ENCODE measurements at places on chromosomes 12 and 14.
A peak's percentile ranks its signal among the peaks of the same experiment; 100 is the strongest.

DNA sequence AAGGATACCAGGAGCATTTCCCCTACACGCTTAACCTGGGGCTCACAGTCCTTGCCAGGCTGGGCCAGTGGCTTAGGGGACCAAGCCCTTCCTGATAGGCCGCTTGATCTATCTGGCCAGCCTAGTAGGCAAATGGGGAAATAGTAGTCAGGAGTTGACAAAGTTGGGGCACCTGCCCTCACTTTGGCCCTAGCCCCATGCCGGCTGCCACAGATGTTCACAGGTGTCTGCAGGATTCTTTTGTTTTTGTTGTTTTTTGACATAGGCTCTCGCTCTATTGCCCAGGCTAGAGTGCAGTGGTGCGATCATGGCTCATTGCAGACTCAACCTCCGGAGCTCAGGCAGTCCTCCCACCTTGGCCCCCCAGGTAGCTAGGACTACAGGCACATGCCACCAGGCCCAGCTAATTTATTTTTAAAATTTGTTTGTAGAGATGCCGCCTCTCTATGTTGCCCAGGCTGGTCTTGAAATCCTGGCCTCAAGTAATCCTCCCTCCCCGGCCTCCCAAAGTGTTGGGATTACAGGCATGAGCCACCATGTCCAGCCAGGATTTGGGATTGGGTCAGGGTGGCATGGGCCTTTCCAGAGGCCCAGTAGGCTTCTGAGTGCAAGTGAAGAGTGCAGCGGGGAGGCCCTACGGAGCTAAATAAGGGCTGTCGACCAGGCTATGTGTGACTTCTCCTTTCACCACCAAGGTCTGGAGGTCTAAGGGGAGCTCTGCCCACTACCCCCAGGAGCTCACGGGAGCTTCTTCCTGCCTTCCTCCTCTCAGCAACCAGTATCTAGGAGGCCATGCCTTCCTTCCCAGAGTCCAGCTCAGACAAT, 15.5 kb upstream of the HDAC7 start:
- peak; percentile 26 for DNase-seq

DNA sequence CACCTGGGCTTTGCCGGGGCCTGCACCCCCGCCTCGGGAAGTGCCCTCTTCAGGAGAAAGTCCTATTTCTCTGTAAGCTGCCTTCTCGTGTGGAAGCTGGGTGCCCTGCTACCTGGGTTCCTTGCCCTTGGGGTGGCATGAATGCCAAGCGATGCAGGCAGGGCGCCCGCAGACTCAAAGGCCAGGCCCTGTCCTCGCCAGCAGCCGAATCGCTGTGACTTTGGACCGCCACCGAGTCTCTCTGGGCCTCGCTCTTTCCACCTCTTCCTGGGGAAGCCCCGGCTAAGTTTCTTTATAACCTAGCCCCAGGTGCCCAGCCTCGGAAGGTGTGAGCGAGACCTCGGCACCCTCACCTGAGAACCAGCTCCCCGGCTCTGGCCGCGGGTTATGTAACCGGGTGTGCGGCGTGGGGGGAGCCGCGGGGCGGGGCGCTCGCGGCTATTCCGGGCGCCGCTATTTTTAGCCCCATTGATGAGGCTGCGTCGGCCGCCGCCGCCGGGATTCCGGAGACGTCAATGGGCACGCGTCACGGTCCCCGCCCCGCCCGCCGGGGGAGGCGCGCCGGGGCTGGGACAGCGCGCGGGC, 14.6 kb upstream of the NR4A1 start:
- peak; percentile 78 for DNase-seq

DNA sequence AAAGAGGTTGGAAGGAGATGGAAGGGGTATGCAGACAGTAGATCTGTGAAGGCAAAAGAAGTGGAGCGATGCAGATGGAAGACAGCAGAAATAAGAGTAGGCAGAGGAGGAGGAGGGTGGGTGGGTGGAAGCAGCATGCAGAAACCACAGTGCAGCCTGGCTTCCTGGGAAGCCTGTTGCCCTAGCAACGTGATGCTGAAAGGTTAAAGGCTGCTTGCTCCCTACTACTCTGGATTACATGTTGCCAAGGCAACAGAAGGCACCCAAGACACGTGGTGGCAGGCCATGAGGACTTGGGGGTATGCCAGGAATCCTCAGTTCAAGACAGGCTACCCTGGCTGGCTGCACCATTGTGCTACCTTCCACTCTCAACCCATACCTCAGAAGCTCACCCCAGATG, 129.6 kb downstream of the GRIN2B start:
- DNase-seq, result no peak

DNA sequence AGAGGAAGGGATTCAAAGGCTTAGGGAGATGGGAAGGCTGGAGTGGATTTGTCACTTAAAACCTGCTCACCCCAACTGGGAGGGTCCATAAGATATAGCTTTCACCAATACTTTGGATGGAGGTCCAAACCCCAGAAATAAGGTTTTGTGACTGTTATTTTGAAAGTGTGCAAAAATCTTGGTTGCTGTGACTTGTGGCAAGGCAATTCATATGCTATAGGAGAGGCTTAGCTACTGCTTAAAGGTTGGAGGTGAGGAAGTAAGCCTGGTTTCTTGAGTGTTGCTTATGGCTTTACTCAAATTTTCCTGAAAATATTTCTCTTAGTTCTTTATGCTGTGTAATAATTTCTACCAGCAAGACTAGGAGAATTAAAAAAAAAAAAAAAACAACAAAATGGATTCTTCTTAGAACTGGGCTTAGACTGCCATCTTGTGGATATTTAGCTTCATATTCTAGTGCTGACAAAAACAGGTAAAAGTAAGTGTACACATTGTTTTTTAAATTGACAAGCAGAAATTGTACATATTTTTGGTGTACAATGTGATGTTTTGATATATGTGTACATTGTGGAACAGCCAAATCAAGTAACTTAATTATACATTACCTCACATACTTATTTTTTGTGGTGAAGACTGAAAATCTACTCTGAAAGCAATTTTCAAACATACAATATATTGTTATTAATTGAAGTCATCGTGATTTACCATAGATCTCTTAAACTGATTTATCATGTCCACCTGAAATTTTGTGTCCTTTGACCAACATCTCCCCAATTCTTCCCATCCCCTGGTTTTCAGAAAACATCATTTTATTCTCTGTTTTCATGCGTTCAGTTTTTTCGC, 23.0 kb downstream of the PDE6H start:
- DNase-seq, result no peak

- DNase-seq, result no peak
Observed at GRCh38 chr12:14396071-14396470, 30.6 kb downstream of the ATF7IP start.

- DNase-seq, result no peak
Observed at GRCh38 chr14:29465095-29465494, 462.6 kb downstream of the PRKD1 start.

DNA sequence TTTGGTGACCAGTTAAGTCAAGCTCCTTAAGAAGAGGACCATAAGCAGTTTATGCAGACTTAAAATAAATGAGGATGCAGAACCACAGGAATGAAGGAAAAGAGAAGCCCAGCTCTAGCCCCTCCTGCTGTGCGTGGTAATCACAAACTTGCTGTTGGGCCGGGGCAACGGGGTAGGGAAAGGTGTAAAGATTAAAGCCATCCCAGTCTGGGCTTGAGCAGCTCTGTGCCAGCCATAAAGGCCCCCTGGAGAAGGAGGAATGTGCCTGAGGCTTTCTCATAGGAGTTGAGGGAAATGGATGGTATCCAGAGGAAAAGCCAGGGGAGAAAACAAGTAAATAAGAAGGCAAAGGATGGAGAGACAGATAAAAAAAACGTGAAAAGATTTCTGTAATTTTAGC, 25.1 kb downstream of the TEP1 start:
- no peak for DNase-seq

DNA sequence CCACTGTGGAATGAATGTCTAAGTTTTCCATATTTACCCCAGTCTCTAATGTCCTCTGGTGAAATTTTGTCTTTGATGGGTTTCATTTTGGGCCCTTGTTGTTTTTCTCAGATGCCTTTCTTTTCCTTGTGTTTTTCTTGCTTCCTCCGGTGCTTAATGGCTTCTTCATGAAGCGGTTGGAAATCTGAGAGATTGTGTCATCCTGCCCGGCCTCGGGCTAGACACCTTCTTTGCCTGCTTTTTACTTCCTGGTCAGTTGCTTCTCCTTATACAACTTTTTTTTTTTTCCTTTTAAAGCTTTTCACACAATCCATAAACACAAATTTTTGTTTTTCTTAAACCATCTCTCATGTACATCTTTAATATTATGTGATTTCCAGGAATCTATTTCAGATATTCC, 7.1 kb downstream of the ETV6 start:
- peak; percentile 55 for DNase-seq

DNA sequence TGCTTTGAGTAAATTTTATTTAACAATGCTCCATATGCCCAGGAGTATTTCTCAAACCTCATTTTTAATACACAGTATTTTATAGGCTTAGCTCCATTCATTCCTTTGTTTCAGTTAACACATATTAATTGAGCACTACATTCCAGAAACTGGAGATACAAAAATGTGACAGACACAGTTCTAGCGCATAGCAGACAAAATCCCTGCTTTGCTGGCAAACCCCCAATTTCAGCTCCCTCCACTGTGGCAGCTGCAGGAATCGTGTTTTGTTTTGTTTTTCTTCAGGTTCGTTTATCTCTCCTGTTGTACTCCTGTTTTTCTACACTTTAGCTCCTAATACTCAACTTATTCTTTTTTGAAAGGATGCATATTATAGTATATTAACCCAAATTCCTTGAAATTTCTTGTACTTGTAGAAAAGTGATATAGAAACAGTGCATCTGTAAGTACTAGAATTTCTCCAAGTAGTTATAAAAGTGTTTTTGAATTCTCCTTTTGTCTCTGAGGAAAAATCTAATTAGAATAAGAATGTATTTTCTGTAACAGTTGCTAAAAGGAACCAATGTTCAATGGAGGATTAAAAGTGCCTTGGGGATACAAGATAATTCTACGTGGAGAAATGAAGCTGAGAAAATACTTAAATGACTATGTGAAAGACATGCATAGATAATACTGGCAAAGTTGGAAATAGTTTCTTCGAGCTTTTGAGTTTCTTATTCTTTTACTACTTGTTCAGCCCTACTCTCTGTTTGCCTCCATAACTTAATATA, 6.4 kb upstream of the RAB21 start:
- DNase-seq, result no peak

- DNase-seq, result peak; percentile 77
Observed at GRCh38 chr12:122182887-122183587, at the start of gene LRRC43. Gene LRRC43 (plus strand): TSS chr12:122183123. CDS start chr12:122183145, 22 bp downstream.

DNA sequence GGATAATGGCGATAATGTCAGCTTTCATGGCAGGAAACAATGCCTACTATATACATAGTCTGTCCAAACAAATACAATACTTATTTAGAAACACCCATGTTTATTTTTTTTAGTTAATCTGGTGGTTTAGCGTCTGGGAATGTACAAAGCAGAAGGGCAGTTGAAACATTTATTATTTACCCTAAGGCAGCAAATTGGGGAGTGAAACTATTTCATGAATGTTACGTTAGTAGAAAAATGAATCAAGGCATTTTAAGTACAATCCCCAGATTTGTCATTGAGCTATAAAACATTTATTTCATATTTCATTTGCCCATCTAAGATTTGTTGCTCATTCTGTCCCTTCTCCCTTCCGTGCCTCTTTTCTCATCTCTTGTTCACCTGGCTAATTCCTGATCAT, 87.1 kb upstream of the ATF1 start:
- DNase-seq, result no peak

DNA sequence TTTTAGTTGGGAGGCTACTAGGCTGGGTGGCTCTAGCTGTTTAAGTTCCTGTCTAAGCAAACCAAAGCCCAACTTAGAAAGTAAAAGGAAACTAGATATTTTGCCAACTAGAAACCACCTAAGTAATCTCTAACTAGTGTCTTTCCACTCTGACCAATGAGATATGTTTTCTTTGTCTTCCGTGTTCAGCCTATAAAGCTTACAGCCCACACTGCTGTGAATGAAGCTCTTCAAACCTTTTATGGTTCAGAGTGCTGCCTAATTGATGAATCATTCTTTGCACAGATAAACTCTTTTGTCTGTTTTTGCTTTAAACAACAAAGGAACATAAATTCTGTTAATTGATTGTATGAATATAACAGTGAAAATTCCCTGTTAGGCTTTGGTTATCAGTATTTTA, 66.1 kb downstream of the FUT8 start:
- no peak for DNase-seq

DNA sequence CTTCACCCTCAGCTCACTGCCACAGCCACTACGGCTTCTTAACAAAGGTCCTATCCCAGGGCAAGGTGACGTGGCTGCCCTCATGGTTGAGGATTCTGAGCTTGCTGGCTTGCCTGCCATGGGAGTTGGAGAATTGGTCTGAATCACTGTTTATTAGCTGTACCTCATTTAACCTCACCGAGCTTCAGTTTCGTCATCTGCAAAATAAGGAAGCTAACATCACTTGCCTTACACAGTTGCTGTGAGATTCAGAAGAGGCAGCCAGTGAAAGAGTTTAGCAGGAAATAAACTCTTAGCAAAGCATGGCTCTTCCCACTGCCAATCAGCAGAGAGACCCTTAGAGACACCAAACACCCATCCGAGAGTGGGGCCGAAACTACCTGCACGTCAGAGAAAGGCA, 90.1 kb upstream of the KCNA1 start:
- peak; percentile 77 for DNase-seq

DNA sequence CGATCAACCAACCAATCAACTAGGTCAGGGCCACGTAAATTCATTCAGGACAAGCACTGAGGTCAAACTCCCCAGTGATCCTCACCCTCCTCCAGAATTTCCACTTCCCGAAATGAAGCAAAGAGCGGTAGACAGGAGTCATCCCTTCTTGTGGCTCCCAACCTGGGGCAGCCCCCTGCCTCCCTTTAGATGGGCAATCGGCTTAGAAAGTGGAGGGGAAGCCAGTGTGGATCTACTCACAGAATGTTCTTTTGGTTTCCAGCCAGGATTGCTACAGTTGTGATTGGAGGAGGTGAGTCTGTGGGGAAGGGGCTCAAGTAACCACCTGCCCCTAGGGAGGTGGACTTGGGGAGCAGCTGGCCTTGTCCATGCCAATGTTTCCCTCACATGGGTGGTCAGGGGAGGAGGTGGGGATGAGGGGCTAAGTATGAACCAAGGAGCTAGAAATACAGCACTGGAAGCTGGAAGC, 4.1 kb downstream of the IFI27 start:
- no peak for DNase-seq

DNA sequence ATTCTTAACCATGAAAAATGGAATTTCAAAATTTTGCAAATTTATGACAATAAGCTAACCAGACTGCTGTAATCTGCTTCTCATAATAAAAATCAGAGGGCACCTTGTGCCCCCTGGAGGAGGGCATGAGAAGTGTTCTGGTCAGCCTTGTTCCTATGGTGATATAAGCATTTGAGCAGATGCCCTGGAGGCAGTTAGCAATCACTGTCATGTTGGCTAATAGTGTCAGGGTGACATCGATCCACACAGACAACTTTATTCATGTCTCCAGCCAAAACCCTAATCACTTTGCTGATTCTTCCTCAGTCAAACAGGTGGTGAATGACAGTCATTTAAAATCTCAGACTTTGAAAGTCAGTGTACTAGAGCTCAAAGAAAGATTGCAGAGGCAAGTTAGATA, 943.0 kb downstream of the GALC start:
- peak; percentile 12 for DNase-seq

GRCh38 chr12:94990222-94990621, 13.3 kb downstream of the NDUFA12 start:
- no peak for DNase-seq

Measured in suppressor macrophage (primary cell).